ENCODE measurements at places on chromosomes 3 and 15.

- DNase-seq = no peak
Measured at GRCh38 chr3:101377796-101378195, 57.4 kb upstream of the IMPG2 start.

- no peak for DNase-seq
Measured at GRCh38 chr3:172553526-172554252, 30.5 kb upstream of the TNFSF10 start.

DNA sequence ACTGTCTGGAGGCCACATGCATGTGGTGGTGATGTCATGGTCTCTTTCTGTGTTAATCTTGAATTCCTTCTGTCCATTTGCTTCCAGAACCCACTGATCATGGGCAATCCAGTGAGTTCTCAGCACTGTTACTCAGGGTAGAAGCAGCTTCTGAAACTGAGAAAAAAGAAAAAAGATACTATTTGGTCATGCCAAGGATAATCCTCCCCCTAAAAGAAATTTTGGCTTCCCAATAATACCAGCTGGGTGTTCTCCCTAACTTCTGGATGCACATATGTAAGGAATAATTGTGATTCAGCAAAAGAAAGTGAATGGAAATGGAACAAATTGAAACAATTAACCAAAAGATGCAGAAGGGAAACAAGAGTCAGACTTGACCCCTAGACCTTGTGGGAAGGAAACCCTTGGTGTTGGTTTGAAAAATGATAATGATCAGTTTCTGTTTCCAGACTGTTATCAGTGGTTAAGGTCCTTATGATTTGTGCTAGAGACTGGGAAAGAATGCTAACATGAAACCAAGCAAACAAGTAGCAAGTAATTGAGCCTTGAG is 92.3 kb downstream of the RBMS3 start:
- no peak for DNase-seq

GRCh38 chr15:78072080-78072892 is 5.2 kb downstream of the TBC1D2B start:
- no peak for DNase-seq

- no peak for DNase-seq
Measured at GRCh38 chr3:114350271-114350670, 56.4 kb downstream of the TIGIT start.

- no peak for DNase-seq
Measured at GRCh38 chr3:194046995-194047645, 88.8 kb upstream of the HES1 start.

GRCh38 chr15:89809093-89809786 is 5.4 kb downstream of the ANPEP start:
- DNase-seq = no peak

GRCh38 chr3:195207731-195208130 is 63.2 kb downstream of the XXYLT1 start:
- no peak for DNase-seq

DNA sequence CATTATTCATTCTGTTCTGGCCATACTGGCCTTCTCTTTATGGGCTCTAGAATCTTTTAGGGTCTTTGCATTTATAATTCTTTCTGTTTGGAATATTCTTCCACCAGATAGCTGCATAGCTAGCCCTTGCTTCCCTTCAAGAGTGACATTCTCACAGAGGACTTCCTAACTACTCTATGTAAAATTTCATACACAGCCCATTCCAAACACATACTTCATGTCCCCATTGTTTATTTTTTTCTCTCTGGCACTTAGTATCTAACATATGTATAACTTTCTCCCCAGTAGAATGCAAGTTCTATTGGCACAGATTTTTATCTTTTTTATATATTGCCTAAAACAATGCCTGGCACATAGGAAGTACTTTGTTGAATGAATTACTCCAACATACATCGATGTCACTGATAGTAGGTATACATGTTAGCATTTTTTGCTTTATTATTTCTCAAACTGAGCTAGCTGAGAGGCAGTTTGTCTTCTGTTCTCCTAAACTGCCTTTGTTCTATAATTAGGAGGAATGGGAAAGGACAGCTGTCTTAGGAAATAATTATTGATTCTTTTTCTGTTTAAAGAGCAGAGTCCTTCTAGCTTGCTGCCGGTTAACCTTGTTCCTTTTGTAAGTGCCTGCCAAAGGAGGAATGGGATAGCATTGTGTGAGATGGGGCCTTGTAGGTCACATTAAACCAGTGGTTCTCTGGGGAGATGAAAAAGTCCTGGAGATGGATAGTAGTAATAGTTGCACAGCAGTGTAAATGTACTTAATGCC is 7.9 kb downstream of the FAM162A start:
- DNase-seq = no peak

GRCh38 chr3:112900113-112900512 is 53.4 kb upstream of the CD200R1L start:
- DNase-seq = no peak

DNA sequence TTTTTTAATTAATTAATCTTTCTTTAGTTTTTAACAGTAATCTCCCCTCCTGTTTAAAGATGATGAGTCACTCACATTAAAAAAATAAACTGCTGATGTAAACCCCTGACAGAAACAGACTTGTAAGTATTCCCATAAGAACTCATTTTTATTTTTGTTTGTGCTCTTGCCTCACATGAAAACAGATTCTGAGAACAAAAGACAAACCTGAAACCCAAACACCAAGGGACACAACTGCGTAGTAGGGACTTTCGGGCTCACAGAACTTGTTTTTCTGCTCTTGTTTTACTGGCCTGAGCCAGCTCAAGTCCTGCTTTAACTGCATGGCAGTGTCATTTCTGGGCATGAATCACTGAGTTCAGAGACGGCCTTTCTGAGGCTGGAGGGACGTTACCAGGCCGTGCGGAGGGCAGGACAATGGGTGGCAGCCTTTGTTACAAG is 600.8 kb downstream of the FOXP1 start:
- no peak for DNase-seq

DNA sequence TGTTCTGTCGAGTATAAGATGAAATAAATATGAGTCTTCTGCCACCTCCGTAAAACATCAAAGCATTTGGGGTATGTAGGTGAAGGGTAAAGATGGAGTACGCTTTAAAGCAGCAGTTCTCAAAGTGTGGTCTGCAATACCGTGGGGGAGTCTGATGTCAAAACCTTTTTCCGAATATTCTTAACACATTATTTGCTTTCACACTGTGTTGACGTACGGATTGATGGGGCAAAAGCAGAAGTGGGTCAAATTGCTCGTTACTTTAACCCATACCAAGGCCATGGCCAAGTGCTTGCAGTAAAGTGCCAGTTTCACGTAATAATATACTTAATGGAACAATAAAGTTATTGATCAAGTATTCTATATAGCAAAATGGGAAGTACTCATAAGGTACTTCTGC is 36.3 kb downstream of the PAK2 start:
- no peak for DNase-seq

DNA sequence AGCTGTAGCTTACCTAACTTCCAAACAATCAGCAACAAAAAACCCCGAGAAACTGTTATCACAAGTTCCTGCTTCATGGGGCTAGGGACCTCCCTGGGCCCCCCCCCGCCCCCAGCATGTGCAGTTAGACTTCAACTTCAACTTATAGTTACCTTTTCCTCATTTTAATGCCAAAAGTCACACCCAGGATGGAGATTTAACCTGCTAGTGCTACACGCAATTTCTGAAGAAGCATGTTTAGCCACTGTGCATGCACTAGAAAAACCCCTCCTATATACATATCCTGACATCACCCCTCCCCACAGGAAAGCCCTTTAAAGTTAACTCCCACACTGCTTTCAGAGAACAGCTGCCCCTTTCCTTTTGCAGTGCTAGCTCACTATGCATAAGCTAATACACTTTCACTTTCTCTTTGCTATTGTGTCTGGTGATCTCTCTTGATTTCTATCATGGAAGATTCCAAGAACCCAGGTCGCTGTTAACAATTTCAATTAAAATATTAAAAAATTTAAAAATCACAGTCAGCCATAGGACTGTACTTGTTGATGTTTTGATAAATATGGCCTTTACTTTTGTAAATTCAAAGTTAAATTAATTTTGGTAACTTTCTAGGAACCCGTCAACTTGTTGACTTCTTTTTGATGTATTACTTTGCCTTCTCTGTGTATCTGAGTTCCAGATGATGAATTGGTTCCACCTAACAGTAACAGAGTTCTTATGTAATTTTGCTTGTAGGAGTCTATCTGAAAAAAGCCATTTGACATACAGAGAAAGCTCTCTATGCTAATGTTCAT is 75.2 kb upstream of the ACAD9 start:
- peak; percentile 40 for DNase-seq

- DNase-seq = no peak
Measured at GRCh38 chr15:35394416-35394815, 151.5 kb downstream of the DPH6 start.

- no peak for DNase-seq
Measured at GRCh38 chr15:59176653-59177316, 29.9 kb upstream of the LDHAL6B start.

DNA sequence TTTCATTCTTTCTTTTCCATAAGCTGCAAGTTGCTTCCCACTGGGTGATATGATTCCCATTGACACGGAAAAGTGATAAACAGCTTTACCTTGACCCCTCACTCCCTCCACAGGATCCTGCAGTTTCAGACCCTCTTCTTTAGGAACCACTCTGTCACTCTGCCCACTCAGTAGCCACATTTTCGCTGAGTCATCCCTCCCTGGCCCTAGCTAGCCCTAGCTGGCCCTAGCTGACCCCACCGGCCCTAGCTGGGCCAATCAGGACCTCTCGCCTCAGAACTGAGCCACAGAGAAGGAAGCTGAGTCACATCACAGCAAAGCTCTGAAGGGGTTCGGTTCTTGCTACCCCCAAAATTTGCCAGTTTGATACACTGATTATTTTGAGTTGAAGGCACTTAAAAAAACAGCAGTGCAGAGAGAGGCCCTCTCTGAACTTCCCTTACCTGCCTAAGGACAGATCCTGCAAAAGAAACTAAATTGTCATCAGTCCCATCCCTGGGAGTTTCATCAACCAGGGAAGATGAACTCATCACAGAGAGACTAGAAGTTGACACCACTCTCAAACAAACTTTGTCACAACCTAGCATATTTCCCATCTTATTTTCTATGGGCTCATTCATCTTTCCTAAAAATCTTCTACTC is 233.5 kb upstream of the PROK2 start:
- DNase-seq = no peak

DNA sequence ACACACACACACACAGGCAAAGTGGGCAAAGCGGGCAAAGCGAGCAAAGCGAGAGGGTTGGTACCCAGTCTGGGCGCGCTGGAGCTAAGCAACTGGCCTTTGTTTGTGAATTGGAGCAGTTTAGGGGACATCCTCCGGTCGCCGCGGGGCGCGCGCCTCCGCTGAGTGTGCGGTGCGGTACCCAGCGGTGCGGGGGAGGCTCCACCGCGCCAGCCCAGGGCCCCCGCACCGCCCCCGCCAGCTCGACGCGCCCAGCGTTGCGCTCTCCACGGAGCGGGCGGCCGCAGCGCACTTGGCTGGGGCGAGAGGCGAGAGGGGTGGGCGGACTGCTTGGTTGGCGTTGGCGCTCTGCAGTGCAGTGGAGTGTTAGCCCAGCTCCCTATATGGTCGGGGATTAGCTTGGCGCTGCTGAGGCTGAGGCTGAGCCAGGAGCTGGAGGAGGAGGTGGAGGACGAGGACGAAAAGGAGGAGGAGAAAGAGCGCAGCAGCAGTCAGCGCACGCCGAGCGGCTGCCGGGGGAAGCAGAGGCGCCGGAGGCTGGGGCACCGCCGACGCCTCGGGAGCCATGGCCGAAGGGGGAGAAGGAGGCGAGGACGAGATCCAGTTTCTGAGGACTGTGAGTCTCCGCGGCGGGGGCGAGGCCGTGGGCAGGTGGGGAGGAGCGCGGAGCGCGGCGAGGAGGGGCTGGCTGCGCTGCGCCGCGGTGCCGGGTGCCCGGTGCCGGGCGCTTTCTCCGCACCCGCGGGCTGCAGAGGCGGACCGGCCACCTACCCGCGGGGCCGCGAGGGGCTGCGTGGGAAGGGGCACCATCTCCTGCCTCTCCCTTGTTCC is at the start of gene RYR3:
Gene RYR3, plus strand, starts transcription at position 487 of the 831 bp plus-strand sequence. Its CDS starts 79 bp downstream, at position 566.
- DNase-seq = no peak

Measured in stimulated activated CD4-positive, alpha-beta T cell treated with anti-CD3 and anti-CD28 coated beads, TNF-alpha, amount 100 ng/mL, for 4 hours (primary cell).